ENCODE measurements at places on chromosomes 5 and 9.

DNA sequence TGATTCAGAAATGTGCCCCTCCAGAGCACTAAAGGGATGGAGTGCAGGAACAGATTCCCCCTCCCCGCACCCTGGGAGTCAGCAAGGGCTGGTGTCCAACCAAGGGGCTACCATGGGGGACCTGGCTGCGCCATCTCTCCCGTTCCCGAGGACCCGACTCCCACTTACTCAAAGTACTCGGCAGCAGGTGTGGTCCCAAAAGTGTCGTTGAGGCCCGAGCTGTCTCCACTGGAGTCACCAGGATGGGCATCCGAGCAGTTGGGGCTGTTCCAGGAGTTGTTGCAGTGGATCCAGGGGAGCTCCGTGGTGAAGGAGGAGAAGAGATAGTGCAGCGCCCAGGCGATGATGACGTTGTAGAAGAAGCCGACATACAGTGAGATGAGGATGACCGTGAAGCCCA lies 12.9 kb downstream of the SLC6A3 start:
- DNase-seq, result no peak

DNA sequence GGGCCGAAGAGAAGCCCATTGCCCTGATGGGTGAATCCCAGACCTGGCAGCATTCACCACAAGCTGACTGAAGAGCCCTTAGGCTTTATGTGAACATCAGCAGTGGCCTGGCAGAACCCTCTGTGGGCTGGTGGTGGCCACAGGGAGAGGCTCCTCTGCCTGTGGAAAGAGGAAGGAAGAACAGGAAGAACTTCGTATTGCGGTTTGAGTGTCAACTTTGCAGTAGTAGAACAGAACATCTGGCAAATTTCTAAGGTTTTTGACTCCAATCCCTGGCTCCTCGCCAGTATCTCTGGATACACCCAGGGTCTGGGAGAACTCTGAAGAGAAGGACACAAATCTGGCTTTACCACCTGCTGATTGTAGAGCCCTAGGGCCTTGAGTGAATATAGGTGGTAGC lies 356.4 kb upstream of the GRAMD2B start:
- no peak for DNase-seq

GRCh38 chr5:5576744-5577143 lies 154.3 kb downstream of the ICE1 start:
- DNase-seq, result no peak

- no peak for DNase-seq
These were observed 52.2 kb upstream of the TESK1 start for GRCh38 chr9:35552837-35553236.

DNA sequence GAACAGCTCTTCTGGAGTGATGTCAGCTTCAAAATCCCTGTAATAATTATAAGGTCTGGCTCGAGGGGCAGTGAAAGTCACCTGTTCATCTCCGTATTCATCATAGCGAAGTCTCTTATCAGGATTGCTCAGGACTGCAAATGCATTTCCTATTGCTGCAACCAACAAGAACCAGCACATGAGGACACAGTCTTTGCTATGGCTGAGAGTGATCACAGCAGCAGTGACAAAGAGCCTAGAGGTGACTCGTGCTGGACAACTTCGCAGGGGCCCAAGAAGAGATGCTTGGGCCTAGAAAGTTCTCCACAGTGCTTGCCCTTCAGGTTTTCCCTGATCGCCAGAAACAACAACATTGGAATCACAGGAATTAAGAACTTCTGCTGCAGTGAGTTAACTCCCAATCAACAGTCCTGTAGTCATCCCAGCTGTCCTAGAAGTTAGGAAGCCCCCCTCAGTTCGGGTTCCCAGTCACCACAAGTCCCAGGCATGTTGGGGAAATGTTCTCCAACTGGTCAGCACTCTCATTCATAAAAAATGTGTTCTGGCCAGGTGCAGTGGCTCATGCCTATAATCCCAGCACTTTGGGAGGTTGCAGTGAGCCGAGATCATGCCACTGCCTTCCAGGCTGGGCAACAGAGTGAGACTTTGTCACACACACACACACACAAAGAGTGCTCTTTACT lies 13.0 kb downstream of the DNAJC18 start:
- no peak for DNase-seq
